Aorta (tissue), 5 donors: ENCODE measurements at places on chromosomes 6 and 20.

DNA sequence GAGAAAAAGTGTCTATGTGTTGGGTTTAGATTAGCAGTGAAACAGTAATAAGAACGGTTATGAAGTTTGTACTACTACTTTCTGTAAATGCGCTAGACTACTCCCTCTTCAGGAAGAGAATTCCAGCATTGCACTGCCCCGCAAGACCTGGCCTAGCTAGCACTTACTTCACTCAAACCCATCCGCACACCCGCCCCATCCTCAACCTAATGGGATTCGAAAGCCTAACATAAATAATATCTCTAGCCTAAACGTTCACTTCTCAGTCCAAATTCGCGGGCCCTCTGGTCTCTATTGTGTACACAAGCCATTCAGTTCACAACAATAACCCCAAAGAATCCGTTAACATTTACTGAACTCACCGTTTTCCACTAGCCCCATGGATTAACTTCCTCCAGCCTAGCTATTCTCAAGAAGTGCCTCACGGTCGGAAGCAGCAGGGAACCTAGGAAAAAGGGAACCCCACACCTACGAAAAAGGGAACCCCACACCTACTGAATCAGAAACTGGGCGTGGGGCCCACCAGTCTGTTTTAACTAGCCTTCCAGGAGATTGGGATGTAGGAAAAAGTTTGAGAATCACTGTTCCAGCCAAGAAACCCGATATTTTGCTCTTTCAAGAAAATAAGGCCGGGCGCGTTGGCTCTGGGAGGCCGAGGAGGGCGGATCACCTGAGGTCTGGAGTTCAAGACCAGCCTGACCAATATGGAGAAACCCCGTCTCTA lies 45.4 kb upstream of the BTN3A2 start:
- DNase-seq, result no peak

DNA sequence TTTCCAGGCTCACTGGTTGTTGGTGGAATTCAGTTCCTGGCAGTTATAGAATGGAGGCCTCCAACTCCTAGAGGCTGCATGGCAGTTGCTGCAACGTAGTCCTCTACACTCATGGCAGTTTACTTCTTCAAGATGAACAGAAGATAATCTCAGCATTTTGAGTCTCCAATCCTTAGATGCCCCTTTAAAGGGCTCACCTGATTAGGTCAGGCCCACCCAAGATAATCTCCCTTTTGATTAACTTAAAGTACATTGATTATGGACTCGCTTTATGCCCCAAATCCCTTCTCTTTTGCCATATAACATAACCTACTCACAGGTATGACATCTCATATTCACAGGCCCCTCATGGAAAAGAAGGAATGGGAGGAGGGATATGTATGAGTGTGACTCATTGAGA lies 76.4 kb downstream of the ZNF133 start:
- no peak for DNase-seq

GRCh38 chr6:148599967-148600426 lies 146.8 kb upstream of the UST start:
- DNase-seq, result no peak

- no peak for DNase-seq
Observed at GRCh38 chr6:149211046-149211571, 106.4 kb upstream of the TAB2 start.

GRCh38 chr6:138491017-138491416 lies 8.3 kb downstream of the NHSL1 start:
- DNase-seq, result no peak

GRCh38 chr20:13799974-13800373 lies 15.1 kb downstream of the NDUFAF5 start:
- DNase-seq, result no peak

DNA sequence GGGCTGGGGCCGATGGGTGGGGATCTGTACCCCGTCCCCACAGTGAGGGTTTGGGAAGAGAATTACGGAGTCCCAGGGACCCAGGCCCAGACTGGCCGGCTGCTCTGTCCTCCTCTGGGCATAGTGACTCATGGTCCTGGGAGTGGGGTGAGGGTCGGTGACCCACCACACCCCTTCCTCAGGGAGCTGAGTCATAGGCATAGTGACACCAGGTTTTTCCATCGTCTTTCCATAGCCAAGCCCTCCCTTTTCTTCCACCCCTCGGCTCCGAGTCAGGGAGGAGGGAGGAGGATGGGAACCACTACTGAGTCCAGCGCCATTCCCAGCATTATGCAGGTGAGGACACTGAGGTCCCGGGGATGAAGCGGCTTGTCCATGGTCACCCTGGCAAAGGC lies 8.9 kb downstream of the CYP21A2 start:
- DNase-seq, result peak; percentile 87

GRCh38 chr6:157049133-157049532 lies 272.0 kb downstream of the ARID1B start:
- no peak for DNase-seq

DNA sequence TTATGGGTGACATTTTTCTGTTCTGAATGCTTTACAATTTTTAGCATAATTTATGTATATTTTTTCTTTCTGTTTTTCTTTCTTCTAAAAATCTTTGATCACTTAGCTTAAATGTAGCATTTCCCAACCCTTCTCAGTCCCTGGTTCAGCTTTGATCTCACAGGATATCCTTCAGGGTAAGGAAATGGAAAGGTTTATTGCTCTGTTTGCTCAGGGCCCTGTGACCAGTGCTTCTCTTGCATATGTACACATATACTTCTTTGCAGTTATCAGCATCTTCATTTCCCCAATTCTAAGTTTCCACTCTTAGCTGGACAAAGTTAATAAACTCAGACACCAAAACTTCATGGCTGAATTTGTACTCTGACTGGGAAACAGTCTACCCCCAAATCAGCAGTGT lies 30.6 kb downstream of the TMEM74B start:
- DNase-seq, result no peak

DNA sequence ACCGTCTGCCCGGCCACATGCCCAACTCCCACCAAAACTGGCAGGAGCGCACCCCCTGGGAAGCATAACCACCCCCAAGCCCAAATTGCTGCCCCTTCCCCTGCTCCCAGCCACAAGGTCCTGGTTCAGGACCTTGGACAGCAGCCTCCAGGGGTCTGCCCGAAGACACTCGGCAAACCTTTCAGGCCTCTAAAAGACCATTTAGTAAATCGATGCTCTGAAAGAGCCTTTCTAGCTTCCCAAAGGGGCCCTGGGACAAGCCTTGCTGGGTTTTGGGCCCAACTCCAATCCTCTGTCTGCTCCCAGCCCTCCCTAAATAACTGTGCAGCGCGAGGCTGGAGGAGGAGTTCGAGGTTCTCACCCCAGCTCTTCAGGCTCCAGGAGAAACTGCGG lies 30.5 kb downstream of the GRM4 start:
- DNase-seq, result no peak

- no peak for DNase-seq
Observed at GRCh38 chr6:93571346-93571745, 152.0 kb upstream of the EPHA7 start.

DNA sequence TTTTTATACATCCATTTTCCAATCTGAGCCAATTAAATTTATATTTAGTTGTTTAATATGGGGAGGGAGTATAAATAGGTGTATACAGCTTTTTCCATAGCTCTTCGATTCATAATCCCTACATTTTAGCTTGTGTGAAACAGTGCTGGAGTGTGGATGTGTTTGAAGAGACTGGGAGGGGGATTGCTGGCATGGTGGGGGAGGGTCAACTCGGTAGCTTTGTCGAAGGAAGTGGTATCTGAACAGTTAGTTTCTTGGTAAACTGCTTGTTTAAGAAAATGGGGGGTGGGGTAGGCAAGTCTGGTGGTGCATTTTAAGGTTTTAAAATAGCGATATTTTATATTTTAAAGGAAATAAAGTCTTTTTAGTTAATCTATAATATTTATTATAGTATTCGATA lies 1.4 kb upstream of the LIN28B start:
- DNase-seq, result no peak

GRCh38 chr20:4632876-4633275 lies 88.8 kb upstream of the PRND start:
- DNase-seq, result no peak

DNA sequence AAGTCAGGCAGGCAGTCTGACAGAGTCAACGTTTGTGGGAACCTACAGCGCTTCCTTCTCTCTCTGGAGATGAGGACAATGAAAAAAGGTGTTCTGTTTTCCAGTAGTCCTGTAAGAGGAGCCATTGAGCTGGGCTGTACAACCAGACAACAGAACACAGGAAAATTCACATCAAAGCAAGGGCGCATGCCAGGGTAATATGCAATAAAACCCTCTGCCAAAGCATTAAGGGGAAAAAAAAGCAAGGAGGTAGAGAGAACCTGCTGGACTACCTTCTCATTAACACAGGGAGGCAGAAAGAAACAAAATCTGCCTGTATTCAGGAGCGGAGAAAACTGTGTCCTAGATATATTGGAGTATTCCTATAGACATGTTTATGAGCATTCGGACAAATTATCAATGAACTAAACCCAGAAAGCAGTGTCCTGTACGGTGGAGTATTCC lies 1.3 kb downstream of the RNF24 start:
- DNase-seq, result no peak

- no peak for DNase-seq
Observed at GRCh38 chr6:75331151-75331550, 46.6 kb upstream of the TMEM30A start.

- DNase-seq, result peak; percentile 61
Observed at GRCh38 chr20:33209789-33210188, 7.4 kb upstream of the BPIFA3 start.

DNA sequence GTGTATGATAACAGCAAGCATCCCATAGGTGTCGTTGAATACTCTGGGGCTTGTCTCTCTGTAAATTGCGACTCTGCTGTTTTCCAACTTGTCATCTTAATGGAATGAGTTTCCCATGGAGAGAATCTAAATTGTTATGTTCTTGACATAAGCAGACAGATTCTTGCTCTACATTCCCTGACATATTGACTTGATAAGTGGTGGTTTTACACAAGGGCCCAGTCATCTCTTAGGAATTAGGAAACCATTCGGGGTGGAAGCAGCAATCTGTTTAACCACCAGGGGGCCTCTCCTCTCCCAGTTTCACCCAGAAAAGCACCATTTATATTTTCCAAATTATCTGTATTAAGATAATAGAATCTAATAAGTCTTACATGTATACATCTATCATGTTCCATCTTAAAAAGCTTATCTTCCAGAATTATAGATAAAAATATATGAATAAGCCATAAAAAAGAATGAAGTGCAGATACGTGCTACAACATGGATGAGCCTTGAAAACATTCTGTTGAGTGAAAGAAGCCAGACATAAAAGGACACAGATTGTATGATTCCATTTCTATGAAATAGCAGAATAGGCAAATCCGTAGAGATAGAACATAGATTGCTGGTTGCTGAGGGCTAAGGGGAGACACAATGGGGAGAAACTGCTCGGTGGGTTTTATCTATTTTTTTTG lies 23.1 kb upstream of the MROH8 start:
- no peak for DNase-seq
